ENCODE measurements at places on chromosomes 13 and 19.

DNA sequence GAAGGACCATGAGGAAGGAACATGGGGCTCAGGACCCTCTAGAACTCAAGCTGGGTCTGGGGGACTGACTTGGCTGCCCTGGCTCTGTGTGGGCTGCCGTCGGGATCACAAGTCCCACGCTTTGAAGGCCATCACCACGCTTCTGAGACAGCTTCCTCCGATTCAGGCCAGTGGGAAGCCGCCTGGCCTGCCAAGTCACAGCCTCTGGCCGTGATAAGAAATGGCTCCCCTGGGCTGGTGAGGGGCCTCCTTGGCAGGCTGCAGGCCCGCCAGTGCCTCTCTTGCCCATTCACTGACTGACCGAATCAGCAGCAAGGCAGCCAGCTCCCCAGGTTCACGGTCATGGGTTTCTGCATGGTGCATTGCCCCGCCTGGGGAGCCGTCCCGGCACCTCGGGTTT is 48.8 kb downstream of the COMP start:
- no peak for DNase-seq

DNA sequence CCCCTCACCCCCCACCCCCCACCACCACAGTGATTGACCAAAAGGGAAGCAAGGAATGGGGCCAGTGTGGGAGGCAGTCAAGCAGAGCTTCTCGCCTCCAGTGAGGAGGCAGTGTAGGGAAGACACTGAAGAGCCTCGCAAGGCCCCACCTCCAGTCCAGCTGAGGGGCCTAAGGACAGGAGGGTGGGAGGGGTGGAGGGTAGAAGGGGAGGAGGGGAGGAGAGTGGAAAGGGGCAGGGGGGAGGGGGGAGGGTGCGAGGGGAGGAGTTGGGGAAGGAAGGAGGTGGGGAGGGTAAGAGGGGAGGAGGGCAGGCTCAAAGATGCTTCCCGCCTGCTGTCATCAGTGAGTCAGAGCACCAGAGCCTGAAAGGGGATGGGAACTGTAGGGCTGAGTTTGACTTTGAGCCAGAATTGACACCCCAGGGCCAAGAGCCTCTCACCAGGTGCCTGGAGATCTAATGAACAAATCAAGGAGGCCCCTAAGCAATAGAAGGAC is 786.2 kb downstream of the UQCRFS1 start:
- no peak for DNase-seq

GRCh38 chr19:47464675-47465419 is 6.8 kb downstream of the SLC8A2 start:
- no peak for DNase-seq

GRCh38 chr19:57465680-57466381 is 8.9 kb upstream of the VN1R1 start:
- no peak for DNase-seq

- DNase-seq = no peak
Measured at GRCh38 chr13:51818781-51819511, 15.0 kb upstream of the DHRS12 start.

DNA sequence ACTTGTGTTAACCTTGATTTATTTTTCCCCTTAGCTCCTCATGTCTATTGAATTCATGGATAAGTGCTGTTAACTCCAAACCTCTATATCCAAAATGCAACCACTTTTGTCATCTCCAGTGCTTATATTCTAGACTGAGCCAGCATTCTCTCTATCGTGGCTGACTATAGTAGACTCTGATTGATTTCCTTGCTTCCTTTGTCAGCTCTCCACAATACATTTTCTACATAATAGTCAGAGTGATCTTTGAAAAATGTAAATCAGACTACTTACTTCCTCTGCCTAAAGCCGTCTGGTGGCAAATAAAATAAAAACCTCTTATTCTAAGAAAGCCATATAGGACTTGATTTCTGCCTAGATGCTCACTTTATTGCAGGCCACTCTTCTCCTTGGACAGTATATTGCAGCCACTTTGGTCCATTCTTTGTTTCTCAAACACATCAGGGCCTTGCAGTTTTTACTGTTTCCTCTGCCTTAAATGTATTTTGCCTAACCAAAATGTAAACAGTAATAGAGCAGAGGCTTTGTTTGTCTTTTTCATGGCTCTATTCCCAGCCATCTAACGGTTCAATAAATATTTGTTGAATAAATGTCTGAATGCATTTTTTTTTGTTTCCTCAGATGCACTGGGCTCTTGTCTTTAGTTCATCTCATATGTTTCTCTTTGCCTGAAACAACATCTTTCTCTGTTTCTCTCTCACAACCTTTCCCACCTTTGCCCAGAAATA is 243.6 kb upstream of the CSNK1A1L start:
- DNase-seq = no peak

DNA sequence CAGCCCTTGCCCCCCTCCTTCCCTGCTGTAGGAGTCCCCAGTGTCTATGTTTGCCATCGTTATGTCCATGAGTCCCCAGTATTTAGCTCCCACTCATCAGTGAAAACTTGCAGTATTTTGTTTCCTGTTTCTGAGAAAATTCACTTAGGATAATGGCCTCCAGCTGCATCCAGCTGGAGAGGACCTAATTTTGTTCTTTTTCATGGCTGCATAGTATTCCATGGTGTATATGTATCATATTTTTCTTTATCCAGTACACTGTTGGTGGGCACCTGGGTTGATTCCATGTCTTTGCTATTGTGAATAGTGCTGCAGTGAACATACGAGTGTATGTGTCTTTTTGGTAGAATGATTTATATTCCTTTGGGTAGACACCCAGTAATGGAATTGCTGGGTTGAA is 18.0 kb upstream of the POP4 start:
- no peak for DNase-seq

GRCh38 chr19:10625003-10625761 is at the start of gene SLC44A2:
SLC44A2 (plus strand) TSS chr19:10625553; CDS start chr19:10625634, 81 bp downstream.
- peak; percentile 78 for DNase-seq

DNA sequence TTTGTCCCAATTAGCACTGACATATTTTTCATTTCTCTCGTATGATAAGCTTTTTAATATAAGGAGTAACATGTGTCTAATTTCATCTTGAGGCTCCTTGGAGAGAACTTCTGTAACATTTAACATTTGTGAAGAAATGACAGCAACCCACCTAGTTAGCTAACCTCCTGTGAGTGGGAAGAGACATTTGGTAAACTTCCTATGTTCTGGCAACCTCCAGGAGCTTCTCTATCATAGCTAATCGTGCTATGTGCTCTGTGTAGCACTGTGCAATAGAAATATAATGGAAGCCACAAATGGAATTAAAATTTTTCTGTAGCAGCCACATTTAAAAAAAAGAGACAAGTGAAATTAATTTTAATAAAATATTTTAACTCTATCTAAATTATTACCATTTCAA is 5.4 kb upstream of the OLFM4 start:
- no peak for DNase-seq

- DNase-seq = no peak
Measured at GRCh38 chr13:106152047-106152446, 383.4 kb downstream of the EFNB2 start.

GRCh38 chr13:85662186-85662585 is 137.0 kb downstream of the SLITRK6 start:
- DNase-seq = no peak

DNA sequence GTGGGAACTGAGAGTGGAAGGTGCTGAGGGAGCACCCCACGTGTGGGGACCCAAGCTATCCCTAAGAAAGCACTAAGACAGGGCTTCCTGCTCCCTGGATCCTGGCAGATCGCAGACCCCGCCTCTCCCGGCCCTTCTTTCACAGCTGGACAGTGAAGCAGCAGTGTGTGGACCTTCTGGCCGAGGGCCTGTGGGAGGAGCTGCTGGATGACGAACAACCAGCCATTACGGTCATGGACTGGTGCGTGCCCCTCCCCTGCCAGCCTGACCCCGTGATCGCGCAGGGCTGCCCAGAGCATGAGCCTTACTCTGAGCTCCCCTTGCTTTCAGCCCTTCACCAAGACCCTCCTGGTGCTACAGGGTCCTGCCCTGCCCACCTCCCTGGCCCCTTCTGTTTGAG is 2.3 kb downstream of the NCCRP1 start:
- peak; percentile 18 for DNase-seq

- DNase-seq = peak; percentile 54
Measured at GRCh38 chr19:47813304-47813994, 8.3 kb upstream of the CRX start.

DNA sequence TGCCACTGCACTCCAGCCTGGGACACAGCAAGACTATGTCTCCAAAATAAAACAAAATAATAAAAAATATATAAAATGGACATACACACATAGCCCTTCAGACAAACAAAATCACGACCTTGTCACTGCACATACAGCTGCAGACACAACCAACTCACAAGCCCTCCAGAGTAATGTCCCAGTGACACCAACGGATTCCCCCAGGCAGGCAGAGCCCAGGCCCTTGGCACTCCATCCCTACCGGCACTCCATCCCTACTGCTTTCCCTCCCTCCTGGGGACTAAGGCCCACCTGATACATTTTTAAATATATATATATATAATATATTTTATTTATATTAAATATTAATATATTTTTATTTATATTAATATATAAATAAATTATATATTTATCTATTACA is 18.5 kb downstream of the ZNF101 start:
- no peak for DNase-seq

DNA sequence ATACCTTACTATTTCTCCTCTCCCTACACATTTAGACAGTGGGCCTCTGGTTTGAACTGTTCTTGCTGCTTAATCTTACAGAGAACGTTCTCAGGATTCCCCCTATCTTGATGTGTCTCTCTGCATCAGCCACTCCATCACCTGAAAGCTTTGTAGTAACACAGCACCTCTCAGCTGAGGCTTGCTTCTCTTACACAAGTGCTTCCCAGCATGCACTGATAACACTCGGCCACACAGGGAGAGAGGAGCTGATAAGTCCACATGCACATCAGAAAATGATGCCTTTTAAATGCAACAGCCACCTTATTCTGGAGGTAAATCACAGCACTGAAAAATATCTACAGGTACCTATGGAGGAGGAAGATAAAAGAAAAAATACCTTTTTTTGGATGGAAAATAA is 192.2 kb upstream of the TSHZ3 start:
- no peak for DNase-seq

DNA sequence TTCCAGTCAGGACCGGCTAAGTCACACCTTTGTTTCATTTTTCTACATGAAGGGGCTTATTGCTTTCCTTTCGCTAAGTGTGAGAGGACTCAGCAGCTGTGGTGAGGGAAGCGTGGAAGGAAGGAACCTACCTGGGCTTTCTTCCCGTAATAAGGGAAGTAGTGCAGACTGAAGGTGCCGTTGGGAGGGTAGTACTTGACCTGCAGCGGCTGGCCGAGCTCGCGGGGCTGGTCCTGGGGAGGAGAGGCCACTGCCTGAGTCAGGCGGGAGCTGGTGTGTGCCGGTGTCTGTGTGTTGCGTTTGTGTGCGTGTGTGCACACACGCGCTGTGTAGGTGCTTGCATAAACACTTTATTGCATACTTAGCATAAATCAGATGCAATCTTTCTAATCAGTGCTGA is 7.7 kb downstream of the ATP4B start:
- DNase-seq = no peak

DNA sequence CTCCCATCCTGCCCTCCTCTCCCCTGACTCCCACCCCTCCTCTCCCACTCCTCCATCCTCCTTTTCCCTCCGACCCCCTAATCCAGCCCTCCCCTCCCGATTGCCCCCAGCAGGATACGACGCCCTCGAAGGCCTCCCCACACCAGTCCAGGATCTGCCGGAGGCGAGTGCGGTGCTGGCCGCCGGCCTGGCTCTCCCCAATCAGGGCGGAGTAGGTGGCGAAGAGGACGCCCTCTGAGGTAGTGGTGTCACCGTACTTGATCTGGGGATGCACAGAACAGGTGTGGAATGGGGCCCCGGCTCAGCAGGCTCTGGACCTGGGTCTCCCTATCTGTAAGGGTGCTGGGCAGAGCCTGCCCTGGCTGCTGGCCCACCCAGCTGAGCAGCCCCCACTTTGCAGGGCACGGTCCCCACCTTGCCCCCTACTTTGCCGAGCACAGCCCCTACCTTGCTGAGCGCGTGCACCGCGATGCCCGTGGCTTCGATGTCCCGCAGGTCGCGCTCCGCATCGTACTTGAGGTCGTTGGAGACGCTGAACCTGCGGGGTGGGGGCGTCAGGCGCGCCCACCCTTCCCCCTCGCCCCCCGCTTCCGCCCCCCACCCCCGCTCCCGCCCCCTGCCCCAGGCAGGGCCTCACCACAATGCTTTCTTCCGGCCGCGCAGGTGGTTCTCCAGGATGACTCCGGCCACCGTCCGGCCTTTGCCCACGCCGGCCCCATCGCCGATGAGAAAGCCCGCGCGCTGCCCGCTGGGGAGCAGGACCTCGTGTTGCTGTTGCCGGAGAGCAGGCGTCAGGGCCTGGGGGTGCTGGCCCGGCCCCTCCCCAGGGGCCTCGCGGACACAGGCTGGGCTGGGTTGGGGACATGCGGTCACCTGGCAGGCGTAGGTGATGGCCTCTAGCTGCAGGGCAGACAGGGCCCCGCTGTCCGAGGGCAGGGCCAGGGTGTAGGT is 18.5 kb downstream of the GPX4 start:
- no peak for DNase-seq

DNA sequence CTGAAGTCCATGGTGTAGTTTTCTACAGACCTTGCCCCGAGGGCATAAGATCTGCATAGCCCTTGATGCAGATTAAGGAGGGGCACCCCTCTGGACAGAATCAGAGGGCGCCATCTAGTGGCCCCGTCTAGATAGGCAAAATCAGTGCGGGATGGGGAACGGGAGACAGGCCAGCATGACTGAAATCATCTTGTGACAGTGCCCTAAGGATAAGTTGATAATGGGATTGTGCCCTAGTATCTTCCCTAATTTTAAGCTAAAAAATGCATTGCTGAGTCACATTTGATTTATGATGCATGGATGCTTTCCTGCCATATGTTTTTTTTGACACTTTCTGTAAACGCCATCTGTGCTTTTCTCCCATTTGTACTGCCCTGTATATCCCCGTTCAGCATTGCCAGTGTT is 19.0 kb upstream of the GPI start:
- peak; percentile 42 for DNase-seq

DNA sequence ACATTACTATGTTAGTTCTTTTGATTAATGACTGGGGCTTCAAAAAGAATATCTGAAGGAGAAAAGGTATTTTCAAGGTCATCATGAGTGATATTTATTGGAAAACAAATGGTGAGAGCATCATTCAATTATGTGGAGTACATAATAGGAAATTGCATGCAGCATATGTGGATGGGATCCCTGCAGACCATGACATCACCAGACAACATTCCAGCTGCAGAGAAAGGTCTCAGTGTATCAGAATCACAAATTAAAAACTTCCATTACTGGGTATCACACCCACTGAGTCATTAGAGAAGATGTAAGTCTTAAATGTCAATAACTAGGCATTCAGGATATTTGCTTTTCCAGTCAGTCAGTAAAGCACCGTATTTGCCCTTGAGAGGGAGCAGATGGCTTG is 574.4 kb upstream of the SLC10A2 start:
- DNase-seq = no peak

DNA sequence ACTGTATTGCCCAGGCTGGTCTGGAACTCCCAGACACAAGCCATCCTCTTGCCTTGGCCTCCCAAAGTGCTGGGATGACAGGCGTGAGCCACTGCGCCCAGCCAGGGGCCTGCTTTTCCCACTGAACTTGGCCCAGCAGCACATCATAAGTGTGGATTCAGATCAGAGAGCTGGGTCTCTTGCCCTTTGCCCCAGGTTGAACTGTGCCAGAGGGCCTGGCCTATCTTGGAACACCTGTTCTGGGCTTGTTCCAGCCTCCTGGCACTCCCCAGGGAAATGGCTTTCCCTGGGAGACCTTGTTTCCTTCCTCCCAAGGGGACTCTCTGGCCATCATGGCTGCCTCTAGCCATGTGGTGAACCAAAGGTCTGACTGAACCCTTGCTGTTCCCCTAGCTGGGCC is 3.4 kb downstream of the CC2D1A start:
- DNase-seq = no peak
